Activated CD8-positive, alpha-beta memory T cell treated with anti-CD3 and anti-CD28 coated beads, Interleukin-2, amount 50 U/mL, for 4 hours (primary cell): ENCODE measurements at places on chromosomes 1 and 21.

DNA sequence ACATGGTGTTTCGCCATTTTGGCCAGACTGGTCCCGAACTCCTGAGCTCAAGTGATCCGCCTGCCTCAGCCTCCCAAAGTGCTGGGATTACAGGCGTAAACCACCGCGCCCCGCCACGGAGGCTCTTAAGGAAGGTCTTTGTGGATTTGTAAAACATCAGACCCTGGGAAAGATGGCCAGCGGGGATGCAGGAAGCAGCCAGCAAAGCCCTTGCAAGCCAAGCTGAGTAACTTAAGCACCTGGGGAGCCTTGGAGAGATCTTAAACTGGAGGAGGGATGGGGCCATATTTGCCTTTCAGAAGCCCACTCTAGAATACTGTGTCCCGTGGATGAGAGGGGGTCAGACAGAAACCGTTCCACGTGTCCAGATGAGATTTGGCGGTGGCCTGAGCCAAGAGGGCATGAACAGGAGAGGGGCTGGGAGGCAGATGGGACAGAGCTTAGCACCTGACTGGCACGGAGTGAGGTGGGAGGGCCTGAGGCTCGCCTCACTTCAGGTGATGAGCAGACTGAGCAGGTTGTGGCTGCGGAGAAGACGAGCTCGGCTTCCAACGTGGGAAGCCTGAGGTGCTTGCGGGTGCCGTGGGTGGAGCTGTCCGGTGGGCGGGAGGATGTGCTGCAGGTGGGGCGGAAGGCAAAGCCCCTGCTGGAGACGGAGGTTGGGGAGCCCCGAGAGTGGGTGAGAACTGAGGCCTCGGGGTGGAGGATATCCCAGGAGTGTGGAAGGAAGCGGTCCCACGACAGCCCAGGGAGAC lies 11.7 kb downstream of the C1orf216 start:
- peak; percentile 47 for DNase-seq

- DNase-seq = no peak
Observed at GRCh38 chr1:198387587-198387986, 152.9 kb downstream of the ATP6V1G3 start.

DNA sequence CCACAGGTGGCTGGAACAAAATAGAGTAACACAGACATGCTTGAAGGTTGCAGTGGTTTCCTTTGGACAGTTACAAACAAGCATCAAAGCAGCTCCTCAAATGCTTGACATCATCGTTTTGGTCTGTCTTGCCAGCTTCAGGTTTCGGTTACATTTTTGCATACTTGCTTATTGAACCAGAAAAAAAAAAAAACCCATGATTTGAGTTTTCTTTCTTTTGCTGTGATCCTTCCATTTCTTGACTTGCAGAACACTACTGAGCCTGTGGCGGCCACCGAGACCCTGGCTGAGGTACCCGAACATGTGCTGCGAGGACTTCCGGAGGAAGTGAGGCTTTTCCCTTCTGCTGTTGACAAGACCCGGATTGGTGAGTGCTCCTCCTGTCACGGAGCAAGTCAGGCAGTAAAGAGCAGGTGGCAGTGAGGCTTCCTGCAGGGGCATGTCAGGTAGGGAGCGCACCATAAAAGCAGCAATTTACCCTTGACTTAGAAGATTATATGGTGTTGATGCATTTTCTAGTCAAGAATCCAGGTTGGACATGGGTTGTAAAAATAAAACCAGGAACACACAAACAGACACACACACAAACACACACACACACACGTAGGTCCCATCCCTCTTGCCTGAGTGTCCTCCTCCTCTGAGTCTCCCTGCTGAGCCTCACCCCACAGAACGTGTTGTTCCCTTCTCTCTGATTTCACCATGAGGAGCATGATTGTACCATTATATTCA lies 30.9 kb downstream of the PRDM2 start:
- DNase-seq = peak; percentile 70

DNA sequence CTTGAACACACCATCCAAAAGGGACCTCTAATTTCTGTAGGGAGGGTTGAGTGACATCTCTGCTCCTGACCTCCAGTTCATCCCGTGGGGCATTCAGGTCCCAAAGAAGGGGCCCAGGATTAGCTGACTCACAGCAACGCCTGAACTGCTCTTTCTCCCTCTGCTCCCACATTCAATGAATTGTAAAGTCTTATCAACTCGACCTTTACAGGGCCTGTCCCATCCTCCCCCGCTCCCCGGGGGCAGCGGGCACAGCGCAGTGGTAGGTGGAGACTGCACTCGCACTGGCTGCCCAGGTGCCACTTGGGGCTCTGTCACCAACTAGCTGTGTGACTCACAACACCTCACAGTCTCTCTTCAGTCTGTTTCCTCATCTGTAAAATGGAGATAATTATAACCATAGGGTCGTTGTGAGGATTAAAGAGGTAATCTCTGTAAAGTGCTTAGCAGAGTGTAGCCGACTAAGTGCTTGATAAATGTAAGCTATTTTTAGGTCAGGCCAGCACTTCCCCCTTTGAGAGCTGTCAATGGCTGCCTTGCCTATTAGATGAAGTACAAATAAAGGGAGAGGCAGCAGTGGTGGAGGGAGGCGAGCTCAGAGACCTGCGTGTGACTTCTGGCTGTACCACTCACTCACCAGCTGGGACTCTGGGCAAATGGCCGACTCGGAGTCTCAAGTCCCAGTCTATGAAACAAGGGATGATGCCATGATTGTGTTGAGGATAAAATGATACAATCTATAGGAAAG lies 637 bp upstream of the MYBPHL start:
- DNase-seq = no peak

- no peak for DNase-seq
Observed at GRCh38 chr21:19256934-19257660, 853.5 kb upstream of the TMPRSS15 start.

GRCh38 chr1:79373481-79374125 lies 367.1 kb upstream of the ADGRL4 start:
- no peak for DNase-seq
